ENCODE measurements at places on chromosomes 2 and 18.

GRCh38 chr2:219058541-219059374, 2.0 kb downstream of the IHH start:
- DNase-seq: peak; percentile 62

GRCh38 chr18:47370052-47370451, 118.6 kb upstream of the SKOR2 start:
- DNase-seq: no peak

DNA sequence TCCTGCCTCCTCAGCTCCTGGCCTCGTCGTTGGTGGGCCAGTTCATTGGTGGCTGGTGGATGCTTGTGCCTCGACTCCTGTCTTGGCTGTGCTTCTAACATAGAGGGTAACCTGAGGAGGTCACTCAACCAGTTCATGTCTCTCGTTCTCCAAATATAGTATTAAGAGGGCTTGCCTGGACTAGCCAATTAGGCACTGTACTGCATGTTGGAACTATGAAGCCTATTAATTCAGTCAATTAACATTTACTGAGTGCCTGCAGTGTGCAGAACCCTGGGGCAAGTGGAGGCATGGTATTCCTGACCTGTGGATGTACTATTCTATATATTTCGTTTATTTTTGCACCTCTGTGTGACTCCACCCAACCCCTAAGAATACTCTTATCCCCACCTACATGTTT, 89.9 kb upstream of the PELI1 start:
- DNase-seq: no peak

DNA sequence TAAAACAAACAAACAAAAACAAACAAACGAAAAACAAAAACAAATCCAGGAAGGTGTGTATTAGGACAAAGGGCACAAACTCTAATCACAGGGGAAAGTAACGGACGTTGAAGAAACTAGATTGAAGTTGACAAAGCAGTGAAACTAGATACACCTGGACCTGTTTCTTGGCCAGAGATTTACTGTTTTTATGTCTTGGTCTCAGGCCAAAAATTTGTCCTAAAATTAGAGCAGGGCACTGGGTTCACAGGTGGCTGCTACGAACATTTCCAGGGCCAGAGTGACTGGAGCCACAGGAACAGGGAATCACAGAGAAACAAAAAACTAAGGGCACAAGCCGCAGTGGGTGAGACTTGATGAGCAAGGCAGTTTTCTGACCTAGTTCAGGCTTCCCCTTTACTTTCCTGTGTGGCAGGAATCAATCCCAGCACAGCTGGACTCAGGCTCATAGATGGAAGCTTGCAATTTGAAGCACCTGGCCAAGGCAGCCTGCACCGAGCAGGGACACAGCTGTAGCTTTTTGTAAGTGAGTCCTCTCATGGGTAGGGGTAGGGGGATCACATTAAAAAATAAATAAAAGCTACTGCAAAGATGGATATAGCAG, 329.4 kb downstream of the DLGAP1 start:
- DNase-seq: no peak

- DNase-seq: no peak
These were observed 525.0 kb downstream of the ZEB2 start for GRCh38 chr2:143994961-143995360.

DNA sequence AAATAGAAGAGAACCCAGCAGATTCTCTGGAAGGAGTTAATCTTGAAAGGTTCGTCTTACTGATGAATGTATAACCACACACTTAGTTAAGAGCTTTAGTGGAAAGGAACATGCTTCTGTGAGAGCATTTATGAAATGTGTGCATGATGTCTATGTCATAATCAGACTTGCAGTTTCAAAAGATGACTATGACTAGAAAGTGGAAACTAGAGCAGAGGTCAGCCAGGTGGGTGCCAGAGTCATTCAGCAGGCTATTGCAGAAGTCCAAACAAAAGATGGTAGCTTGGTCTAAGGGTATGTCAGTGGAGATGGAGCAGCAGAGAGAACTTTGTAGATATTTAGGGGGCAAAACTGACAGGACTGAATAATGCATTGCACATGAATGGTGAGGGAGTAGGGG, 825.8 kb downstream of the DCC start:
- DNase-seq: no peak

Data from right kidney (tissue), 9 donors.